ENCODE measurements at places on chromosomes 1 and 21.

- DNase-seq = no peak
Observed at GRCh38 chr1:16286122-16286521, 49.1 kb upstream of the CPLANE2 start.

- peak; percentile 25 for DNase-seq
Observed at GRCh38 chr1:56469640-56470371, 109.6 kb downstream of the PLPP3 start.

GRCh38 chr1:160437432-160438316, 37.3 kb downstream of the VANGL2 start:
- DNase-seq = no peak

DNA sequence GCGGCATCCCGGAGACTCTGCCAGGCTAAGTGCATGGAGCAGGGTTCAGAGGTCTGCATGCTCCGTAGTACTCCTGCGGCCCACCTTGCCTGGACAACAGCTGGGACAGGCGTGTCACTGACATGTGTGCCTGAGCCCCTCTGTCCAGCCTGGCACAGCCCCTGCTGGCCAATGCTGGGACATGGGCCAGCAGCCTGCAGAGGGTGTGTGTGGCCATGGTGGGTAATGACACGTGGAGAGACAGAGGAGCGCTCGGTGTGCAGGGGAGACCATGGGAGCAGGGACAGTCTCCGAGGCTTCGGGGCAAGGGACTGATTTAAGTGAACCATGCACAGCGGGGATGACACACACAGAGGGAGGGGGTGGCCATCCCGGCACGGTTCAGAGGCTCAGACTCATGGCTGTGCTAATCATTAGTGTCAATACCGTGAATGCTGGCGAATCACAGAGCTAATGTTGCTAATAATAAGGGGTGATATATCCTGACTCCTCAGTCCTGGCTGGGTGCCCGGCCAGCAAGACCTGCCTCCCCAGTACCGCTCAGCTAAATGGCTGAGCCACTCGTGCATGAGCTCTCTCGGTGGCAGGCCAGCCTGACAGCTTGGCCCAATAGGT, 41.5 kb downstream of the IGSF21 start:
- DNase-seq = no peak

GRCh38 chr1:193456811-193457280, 270.4 kb upstream of the B3GALT2 start:
- no peak for DNase-seq

DNA sequence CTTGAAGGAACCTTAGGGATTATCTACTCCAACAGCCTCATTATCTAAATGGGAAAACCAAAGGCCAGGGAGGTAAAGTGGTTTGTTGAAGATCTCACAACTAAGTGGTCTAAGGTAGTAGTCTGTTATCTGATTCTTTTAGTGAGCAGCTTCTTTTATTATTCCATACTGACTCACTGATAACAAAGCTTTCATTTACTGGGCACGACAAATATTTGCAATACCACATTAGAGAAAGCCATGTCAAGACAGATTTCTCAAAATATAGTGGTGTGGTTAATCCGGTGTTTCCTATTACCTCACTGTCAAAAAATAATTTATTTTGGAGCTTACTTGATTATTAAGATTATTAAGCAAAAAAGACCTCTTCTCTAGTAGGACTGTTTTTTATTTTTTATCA, 369.1 kb downstream of the S1PR1 start:
- peak; percentile 41 for DNase-seq

DNA sequence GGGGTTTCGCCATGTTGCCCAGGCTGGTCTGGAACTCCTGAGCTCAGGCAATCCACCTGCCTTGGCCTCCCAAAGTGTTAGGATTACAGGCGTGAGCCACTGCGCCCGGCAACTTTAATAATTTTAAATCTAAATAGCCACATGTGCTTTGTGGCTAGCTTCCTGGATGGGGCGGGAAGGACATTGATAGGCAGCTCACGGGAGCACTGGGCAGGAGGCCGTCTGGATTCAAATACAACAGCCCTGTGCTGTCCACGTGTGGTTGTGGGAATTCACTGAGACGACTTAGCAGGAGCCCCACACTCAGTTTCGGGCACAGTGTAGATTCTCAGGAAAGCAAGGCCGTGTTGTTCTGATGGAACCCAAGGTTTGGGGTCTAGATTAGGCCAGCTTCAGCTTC, 177.1 kb downstream of the ETS2 start:
- no peak for DNase-seq

DNA sequence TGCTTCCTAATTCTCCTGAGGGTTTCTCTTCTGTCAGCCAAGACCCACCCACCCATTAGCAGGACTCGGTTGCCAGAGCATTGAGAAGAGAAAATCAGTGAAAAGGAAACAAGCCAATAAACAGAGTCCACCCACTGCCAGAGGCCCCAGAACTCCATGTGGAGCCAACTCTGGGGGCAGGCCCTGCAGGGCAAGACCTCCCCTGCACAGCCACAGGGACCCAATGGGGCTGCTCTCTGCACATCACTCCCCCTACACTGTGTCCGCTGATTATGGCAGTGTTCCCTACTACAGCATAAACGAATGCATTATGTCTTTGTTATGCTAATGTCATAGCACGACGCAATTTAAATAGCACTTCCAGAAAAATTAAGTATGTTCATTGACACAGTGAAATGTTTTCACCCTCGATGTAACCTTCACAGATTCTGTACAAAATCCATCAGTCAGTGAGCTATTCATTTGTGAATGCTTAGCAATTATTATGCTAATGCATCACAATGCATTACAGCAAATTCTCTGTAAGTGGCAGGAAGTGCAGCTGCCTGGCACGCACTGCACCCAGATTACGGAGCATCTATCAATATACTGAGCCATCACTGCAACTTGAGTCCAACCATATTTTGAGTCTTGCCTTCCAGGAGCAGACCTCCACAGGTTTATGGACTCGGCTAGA, 56.4 kb downstream of the GRIK3 start:
- DNase-seq = no peak

GRCh38 chr1:63327417-63328054, 5.2 kb downstream of the FOXD3 start:
- peak; percentile 45 for DNase-seq

DNA sequence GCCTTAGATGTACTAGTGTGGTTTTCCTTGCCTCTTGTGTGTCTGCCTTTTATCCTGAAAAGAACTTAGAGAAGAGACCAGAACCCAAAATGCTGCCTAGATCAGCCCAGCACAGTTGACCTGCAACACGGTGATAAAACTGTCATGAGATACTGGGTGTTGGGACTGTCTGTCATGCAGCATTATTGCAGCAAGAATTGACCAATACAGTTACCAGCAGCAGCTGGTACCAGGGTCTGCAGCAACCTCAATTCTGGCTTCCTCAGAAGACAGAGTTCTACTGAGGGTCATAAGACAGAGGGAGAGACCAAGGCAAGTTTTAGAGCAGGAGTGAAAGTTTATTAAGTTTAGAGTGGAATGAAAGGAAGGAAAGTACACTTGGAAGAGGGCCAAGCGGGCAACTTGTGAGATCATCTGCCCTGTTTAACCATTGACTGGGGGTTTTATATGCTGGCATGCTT, 182.0 kb downstream of the DYRK1A start:
- DNase-seq = no peak
